ENCODE measurements at places on chromosomes 7 and 10.

DNA sequence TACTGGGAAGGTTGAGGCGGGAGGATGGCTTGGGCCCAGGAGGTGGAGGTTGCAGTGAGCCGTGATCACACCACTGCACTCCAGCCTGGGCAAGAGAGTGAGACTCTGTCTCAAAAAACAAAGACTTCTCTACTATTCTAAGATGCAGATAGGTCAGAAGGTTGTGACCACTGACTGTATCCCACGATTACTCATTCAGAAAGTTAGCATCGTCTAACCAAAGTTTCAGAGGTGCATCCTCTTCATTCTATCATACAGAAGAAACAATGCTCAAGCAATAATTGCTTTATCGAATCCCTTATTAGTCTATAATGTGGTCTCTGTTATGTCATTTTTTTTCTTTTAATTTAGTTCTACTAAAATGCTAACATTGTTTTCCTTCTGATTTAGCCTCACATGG, 348.7 kb upstream of the LRGUK start:
- no peak for DNase-seq

GRCh38 chr10:110649347-110650264, 5.5 kb downstream of the RBM20 start:
- DNase-seq: no peak

GRCh38 chr7:25392588-25393338, 164.5 kb upstream of the NPVF start:
- no peak for DNase-seq

GRCh38 chr7:24221500-24221899, 62.5 kb upstream of the NPY start:
- DNase-seq: no peak

DNA sequence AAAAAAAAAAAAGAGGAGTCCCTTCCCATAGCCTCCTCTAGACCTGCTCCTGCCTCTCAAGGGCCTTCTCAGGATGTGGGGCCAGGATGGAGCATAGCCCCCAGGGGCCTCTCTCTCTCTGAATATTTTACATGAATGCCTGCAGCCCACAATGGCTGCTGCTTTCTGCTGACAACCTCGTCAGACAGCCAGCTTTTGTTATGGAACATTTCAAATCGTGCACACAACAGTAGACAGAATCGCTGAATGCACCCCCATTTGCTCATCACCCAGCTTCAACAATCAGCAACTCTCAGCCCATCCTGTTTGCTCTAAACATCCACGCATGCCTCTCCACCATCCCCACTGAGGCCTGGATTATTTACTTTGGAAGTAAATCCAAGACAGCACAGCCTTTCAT, 5.4 kb downstream of the PLAC9 start:
- no peak for DNase-seq

DNA sequence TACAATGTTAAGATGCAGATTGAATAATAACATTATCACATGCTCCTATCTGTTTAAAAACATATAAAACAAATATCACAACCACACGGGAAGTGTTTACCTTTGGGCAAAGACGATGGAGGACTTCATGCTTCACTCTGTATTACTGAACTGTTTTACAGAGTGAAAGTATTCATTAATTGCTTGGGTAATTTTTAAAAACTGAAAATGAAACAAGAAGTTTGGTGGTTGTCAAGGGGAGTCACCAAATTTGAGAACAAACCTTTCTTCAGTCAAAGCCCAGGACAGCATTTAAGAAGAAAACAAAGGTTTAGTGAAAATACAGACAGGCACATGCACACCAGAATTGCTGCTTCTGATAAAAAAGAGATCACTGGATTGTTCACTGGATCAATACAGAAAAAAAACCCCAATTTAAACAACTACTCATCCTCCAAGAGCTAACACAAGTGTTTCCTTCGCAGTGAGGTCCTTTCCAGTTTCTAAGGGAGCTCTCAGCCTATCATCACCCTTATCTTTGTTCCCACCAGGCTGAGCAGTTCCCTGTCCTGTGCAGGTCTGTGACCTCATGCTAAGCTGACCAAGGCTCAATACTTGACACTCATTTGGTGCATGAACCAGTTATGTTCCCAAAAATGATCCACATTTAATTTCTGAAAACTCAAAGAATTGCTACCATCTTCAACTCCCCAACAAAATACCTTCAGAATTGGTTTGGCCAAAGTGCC, 8.8 kb downstream of the PARP12 start:
- no peak for DNase-seq

DNA sequence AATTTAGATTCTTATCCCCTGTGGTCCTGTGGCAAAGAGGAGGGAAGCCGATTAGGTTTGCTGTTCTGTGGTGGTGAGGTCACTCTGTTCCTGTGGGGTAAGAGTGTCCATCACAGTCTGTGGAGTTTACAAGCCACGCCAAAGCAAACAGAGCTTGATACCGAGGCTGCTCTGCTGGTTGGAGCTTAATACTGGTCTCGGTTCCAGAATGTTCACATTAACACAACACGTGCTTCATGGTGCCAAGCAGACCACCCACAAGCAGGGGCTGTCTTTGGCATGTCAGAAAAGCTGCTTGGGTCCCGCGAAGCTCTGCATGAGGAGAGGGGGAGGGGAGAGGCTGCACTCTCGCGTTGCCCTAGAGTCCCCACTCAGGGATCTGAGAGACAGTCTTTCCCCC, 47.5 kb downstream of the DNAJB6 start:
- no peak for DNase-seq

GRCh38 chr7:20791538-20792434, 5.1 kb upstream of the SP8 start:
- no peak for DNase-seq

- peak; percentile 26 for DNase-seq
These were observed 41.5 kb upstream of the ST7 start for GRCh38 chr7:116911801-116912200.

DNA sequence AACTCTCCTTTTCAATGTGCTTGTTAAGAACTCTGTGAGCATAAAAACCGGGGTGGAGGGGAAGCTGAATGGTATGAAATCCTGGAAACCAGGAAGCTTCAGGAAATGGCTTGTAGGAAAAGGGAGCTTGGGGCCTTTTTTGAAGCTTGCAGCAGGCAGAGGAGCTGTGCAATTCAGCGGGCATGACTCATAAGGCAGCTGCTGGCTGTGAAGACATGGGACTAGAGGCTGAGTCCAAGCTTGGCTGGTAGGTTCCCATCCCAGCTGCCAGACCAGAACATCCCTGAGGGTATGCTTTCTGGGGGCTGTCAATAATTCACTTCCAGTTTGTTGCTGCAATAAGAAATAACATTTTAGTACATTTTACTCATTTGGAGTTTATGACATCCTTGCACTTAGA, 36.8 kb upstream of the CDC14C start:
- DNase-seq: no peak

GRCh38 chr10:18205098-18205834, 65.0 kb downstream of the CACNB2 start:
- no peak for DNase-seq

DNA sequence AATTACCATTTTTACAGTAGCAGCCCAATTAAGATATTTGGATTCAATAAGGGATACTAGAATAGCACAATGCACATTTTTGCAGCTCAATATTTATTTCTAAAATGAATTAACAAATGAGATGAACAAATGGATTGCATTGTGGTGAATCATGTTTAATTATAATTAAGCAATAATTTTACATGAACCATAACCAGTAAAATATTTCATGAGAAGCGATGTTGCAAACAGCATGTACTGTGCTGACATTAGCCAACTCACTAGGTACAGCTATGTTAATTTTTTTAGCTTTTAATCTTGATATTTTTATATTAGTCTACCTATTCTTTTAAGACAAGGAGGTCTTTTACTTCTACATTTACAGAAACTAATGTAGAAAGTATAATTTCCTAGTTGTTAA, 399.1 kb upstream of the AKR1E2 start:
- DNase-seq: no peak

DNA sequence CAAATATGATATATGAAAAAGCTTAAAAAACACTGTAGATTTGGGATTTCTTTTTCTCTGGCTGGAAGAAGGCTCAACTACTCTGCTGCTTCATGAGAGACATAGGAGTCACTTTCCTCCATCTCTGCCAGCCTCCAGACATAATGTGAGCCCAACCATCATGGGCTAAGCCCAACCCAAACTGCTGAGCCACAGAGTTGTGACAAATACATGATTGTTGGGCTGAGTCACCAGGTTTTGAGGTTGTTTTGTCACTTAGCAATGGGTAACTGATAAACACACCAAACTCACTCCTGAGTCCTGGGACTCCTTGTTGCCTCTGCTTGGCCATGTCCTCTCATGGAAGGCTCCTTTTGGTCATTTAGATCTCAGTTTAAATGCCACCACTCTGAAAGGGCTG, 381.8 kb upstream of the FZD8 start:
- peak; percentile 41 for DNase-seq

DNA sequence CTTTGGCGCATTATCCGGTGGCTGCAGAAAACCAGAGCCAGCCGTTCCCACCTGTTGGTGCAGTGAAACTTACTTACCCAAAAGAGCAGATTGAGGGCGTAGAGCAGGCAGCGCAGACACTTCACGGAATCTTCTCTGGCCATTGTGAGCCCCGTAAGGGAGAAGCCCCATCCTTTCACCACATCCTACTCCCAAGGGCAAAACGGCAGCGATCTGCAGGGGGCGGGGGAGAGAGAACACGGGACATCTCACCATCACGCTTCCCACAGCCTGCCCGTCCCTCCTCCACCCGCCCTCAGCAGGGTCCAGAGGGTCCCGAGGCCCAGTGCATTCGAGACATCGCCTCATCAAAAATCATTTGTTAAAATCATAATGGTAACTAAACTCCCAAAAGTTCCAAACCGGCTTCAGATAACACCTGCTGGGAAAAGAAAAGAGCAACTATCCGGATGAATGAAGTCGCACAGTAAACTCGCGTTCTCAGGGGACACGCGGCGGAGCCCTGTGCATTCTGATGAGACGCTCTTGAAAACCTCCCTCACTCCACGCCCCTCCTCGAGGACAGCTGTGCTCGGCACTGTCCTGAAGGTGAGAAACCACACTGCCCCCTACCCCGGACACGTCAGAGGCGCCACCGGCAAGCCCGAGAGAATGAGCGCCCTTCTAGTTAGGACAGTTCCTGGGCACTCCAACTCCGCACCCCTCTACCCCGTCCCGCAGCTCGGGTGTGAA, 1.2 kb downstream of the TSPAN12 start:
- DNase-seq: no peak

- DNase-seq: no peak
These were observed 605.4 kb upstream of the FZD8 start for GRCh38 chr10:36247478-36247877.

- no peak for DNase-seq
These were observed 38.2 kb downstream of the CALML5 start for GRCh38 chr10:5461203-5461588.

DNA sequence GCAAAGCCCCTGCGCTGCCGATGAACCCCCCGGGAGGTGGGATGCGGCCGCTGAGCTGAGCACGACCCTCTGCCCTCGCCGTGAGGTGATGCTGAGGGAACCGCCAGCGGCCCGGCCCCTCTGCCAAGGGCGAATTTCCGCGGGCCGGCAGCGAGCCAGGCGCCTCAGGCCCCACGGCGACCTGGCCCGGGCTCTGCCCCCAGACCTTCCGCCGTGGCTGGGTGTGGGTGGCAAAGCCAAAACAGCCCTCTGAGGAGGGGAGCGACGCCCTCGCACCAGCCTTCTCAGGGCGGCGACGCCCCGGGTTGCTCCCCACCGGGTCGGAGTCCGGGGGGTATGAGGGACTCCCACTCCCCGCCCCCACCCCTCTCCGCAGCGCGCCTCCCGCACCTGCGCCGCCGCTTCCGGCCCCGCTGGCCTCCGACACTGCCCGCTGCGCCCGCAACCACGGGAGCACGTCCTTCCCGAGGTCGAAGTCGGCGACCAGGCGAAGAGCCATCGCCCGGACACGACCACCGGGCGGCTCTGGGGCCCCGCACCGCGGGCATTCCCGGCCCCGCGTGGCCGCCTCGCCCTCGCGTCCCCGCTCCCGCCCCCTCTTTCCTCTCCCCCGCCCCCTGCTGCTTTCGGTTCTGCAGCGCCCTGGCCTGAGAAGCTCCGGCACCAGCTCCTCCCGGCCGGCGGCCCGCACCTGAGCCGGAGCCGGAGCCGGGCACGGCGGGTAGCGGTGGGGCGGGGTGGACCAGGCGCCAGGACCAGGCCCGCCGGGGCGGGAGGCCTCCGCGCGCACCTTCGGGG, at the start of gene GSAP:
Gene GSAP, minus strand, starts transcription at position 527 of the 798 bp plus-strand sequence. Its CDS starts 28 bp downstream, at position 499.
- no peak for DNase-seq

DNA sequence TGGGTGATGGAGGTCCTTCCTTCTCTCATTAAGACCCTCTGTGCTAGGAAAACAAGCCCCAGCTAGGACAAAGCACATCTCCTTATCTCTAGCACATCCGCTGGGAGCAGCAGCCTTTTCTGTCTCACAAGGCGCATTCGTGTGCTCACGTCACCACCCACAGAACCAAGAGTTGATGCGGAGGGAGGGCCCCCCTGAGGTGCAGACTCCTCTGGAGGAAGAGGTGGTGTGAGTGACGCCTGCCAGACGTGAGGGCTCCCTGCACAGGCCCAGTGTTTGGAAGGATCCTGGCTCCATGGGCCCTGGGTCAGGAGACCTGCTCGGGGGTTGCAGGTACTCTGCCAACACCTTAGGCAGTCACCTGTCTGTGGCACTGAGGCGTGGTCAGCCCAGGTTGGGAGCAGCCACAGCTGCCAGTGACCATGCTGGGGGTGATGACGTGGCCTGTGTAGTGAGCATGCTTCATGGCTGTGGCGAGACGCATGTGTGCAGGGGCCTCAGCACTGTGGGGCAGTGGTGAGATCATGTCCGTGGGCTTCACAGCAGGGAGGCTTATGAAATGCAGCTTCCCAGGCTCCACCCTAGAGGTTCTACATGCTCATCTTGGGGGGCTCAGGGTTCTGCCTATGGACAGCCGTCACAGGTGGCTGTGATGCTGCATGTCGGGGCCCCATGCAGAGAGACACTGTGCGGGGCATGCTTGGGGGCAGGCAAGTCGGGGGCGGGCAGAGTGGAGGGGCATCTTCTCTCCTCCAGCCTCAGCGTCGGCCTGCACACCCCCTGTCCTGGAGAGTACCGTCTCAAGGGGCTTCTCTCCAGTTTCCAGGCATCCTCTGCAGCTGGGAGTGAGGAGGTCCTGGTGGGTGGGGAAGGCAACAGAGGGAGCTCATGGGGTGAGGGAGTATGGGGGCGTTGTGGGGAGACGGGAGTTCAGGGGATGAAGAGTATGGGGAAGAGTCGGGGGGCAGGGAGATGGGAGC, 56.2 kb upstream of the DPYSL4 start:
- no peak for DNase-seq

GRCh38 chr10:24944512-24945255, 7.7 kb downstream of the PRTFDC1 start:
- no peak for DNase-seq

GRCh38 chr7:90246171-90246570, 1.2 kb downstream of the CFAP69 start:
- no peak for DNase-seq

Measured in BJ (cell line).